ENCODE measurements at places on chromosomes 1 and 21. TPM values are rescaled to one million over a fixed set of nuclear protein-coding genes. Genes with fewer than 3 reads are reported as not detected.

DNA sequence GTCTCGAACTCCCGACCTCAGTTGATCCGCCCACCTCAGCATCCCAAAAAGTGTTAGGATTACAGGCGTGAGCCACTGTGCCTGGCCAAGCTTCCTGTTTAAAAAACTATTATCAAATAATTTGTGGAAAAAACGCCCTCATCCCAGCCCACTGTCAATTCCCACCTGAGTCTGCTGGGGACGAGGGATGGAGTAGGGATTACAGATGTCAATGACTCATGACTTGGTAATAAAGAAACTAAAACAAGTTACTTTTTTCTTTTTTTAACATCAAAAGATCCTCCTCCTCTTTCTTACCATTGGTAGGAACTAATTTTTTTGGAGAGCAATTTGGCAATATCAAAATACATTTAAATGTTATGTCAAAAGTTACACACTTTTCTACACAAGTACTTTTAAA, 9.7 kb downstream of the CNN3 start:
- H3K4me3 ChIP-seq: no peak overlapping the region
- no peak overlapping the region for H3K27ac ChIP-seq
- H3K4me1 ChIP-seq: no peaks in the 10 kb centered on the region

DNA sequence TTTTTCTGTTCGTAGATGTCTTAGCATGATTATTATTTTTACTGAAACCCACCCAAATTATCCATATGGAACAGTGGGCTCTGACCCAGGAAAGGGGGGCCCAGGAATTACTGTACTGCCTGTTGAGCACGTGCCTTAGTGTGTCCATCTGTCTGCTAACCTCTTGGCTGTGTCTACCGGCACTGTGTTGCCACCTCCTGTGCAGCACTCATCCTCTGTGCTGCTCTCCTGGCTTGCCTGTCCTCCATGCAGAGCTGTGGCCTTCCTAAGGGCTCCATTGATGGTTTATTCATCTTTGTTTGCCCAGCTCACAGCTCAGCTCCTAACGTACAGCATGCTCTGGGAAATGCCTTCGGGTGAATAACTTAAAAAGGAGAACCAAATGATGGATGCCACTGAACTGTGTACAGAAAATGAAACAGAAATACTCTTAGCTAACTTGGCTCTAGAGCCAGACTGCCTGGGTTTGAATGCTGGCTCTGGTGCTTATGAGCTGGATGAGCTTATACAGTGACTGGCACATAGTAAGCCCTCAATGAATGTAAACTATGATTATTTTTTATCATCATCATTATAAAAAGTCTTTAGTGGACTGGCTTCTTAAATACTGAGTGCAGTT, 11.4 kb upstream of the RPTN start:
- DNase-seq: no peak
- peaks cover 2% of the 10 kb centered on the region for H3K4me1 ChIP-seq
- no peaks in the 10 kb centered on the region for H3K36me3 ChIP-seq
- H3K27ac ChIP-seq: no peak overlapping the region
- H3K27me3 ChIP-seq: no peaks in the 10 kb centered on the region
- H3K4me3 ChIP-seq: no peak overlapping the region

- no peaks in the 10 kb centered on the region for H3K27me3 ChIP-seq
- H3K27ac ChIP-seq: no peak overlapping the region
- no peak for DNase-seq
- H3K36me3 ChIP-seq: no peaks in the 10 kb centered on the region
Observed at GRCh38 chr1:100722221-100722620, 2.7 kb downstream of the VCAM1 start.

DNA sequence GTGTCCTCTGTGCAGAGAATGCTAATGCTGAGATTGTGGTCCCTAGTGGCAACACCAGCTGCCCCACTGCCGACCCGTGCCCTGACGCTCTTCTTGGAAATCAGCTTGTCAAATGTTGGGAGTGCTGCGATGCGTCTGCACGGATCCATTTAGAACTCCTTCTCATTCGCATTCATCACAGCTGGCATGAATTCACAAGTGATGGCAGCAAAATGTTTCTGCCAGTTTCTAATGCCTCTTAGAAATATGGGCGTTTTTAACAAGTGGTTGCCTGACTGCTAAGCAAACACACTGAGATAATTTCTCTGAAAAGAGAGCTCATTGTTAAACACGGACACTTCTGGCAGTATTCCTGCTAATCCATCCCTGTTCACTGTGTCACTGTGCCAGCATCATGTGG, 131.9 kb upstream of the KCNJ6 start:
- H3K36me3 ChIP-seq: no peaks in the 10 kb centered on the region
- H3K27me3 ChIP-seq: no peaks in the 10 kb centered on the region
- no peak for DNase-seq
- no peaks in the 10 kb centered on the region for H3K4me1 ChIP-seq

- no peak for DNase-seq
- H3K4me3 ChIP-seq: no peak overlapping the region
- H3K27me3 ChIP-seq: no peaks in the 10 kb centered on the region
- peaks cover 3% of the 10 kb centered on the region for H3K36me3 ChIP-seq
Observed at GRCh38 chr1:243623841-243624240, 226.2 kb downstream of the AKT3 start.

DNA sequence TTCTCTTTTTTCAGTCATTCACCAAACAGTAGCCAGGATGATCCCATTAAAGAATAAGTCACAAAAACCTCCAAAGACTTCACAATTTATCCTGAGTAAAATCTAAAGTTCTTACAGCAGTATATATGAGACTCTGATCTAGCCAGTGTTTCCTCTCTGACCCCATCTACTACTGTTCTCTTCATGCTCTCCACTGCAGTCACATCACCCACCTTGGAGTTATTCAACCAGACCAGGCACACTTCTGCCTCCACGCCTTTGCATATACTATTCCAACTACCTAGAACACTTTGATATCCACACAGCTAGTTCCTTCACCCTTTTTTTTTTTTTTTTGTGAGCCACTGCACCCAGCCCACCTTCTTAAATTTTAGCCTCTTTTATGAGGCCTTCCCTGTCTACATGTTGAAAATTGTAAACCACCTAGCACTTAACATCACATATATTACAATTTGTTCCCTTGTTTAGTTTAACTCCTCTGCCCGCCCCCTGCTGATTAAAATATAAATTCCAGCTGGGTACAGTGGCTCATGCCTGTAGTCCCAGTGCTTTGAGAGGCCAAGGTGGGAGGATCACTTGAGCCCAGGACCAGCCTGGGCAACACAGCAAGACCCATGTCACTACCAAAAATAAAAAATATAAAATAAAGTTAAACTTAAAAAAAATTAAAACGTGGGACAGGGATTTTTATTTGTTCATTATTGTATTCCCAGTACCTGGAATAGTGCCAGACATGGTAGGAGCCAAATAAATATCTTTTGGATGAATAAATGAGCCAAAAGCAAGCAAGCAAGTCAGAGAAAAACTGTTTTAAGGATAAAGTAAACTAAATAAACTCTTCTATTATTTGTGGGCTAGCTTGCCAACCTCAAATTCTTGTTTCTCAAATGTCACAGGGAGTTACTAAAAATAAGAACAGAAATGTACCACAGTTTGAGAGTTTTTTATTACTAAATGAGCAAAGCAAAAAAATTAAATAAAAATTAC, 35.2 kb upstream of the MUTYH start:
- no peak for DNase-seq
- no peaks in the 10 kb centered on the region for H3K27me3 ChIP-seq
- no peaks in the 10 kb centered on the region for H3K36me3 ChIP-seq
- H3K4me1 ChIP-seq: no peaks in the 10 kb centered on the region

DNA sequence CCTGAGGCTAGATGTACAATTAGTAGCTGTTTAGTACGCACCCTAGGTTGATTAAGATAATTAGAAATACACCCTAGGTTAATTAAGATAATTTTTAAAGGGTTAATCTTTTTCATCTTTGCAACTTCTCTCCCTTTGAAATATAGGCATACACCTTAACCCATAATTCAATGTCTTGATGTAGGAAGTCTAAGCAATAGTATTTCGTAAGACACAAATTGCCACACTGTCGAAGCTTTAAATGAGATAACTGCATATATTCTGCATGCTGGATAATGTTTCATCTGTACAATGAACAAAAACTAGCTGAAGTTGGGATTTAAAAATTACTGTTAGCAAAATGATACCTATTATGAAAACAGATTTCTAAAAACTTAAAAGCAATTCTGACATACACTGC, 122.9 kb downstream of the EVI5 start:
- no peak for DNase-seq
- H3K27ac ChIP-seq: no peak overlapping the region
- no peak overlapping the region for H3K4me3 ChIP-seq

The SIM2 gene
- 71.3 TPM for total RNA-seq

The PRAMEF11 gene
- not detected for total RNA-seq

The CRP gene
- total RNA-seq: not detected

The RNU1-2 gene
- 8,605 TPM for total RNA-seq

The FCRL2 gene
- total RNA-seq: 2.5 TPM

The MRAP gene
- total RNA-seq: not detected

Data from kidney (tissue), 22 donors.